ENCODE measurements at places on chromosomes 6 and 20. TPM values are rescaled to one million over a fixed set of nuclear protein-coding genes. Genes with fewer than 3 reads are reported as not detected.

GRCh38 chr6:111631018-111631417 lies 25.3 kb upstream of the TRAF3IP2 start:
- no peak for DNase-seq

GRCh38 chr20:62777528-62777830 lies 18.8 kb upstream of the MRGBP start:
- no peak for DNase-seq

DNA sequence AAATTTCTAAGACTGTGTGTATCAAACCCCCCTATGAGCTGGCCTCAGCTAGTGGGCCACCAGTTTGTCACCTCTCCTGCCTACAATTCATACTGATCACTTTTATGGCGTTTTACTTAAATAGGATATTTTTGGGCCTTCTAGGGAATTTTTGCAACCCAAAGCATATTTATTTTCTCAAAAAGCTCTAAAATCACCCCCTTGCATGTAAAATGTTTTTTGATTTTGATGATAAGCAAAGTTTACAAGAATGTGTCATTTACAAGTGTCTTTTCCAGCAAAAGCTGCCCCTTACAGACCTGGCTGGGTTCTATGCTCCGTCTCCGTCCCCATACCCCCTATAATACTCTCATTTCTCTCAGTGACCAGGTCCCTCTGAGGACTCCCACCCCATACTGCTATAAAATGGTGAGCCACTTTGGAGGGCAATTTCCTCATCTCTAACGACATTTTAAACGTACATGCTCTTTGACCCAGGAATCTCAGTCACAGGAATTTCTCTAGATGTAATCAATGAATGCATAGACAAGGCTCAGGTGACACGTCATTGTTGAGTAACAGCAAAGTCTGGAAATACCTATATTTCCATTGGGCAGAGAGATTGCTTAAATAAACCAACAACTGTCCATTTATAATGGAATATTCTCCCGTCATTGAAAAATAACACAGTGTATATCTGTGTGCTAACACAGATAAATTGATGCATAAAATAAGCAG lies 13.9 kb upstream of the OCSTAMP start:
- DNase-seq, result no peak

DNA sequence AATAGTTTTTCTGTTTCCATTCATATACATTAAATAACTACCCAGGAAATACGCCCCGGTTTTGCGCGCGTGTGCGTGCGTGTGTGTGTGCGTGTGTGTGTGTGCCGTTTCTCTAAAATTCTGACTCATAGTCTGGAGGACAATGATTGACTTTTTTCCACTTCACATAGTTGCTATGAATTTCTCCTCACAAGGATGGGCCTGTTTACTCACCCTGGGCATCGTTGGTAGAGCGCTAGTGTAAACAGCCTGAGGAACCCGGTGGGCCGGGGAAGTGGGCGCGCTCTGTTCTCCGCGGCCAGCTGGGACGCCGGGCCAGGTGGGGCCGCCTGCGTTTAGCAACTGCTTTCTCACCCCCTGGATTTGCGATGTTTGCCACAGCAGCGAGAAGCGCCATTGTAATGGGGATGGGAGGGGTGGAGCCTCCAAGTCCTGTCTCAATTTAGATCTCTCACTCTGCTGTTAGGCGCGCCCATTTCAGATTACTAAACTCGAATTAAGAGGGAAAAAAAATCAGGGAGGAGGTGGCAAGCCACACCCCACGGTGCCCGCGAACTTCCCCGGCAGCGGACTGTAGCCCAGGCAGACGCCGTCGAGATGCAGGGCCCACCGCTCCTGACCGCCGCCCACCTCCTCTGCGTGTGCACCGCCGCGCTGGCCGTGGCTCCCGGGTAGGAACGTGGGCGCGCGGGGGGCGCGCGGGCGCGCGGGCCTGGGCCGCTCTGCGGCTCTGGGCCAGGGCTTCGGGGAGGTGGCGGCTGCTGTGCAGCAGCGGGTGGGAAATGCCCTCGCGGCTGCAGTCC lies at the start of gene CD109:
TSS of gene CD109 (plus strand) at position 585 of the 803 bp plus-strand sequence. CDS start at position 598, 13 bp downstream.
- DNase-seq, result peak; percentile 78

- DNase-seq, result no peak
These were observed 44.8 kb downstream of the AGPAT4 start for GRCh38 chr6:161228921-161229591.

- DNase-seq, result peak; percentile 21
These were observed 217.7 kb upstream of the RIN2 start for GRCh38 chr20:19540392-19540791.

COL20A1 gene
- not detected for polyA plus RNA-seq

GRCh38 chr20:6632187-6632586 lies 135.3 kb upstream of the BMP2 start:
- peak; percentile 52 for DNase-seq

GRCh38 chr6:30854285-30855040 lies 29.9 kb upstream of the DDR1 start:
- DNase-seq, result no peak

POLH gene
- 3.1 TPM for polyA plus RNA-seq

SLC13A3 gene
- 0.50 TPM for polyA plus RNA-seq

GRCh38 chr6:119894811-119895210 lies 545.2 kb upstream of the MAN1A1 start:
- no peak for DNase-seq

- no peak for DNase-seq
These were observed 10.8 kb downstream of the ADGRF4 start for GRCh38 chr6:47709160-47709559.

- DNase-seq, result peak; percentile 78
These were observed 78.7 kb upstream of the BTN3A2 start for GRCh38 chr6:26286168-26286877.

DNA sequence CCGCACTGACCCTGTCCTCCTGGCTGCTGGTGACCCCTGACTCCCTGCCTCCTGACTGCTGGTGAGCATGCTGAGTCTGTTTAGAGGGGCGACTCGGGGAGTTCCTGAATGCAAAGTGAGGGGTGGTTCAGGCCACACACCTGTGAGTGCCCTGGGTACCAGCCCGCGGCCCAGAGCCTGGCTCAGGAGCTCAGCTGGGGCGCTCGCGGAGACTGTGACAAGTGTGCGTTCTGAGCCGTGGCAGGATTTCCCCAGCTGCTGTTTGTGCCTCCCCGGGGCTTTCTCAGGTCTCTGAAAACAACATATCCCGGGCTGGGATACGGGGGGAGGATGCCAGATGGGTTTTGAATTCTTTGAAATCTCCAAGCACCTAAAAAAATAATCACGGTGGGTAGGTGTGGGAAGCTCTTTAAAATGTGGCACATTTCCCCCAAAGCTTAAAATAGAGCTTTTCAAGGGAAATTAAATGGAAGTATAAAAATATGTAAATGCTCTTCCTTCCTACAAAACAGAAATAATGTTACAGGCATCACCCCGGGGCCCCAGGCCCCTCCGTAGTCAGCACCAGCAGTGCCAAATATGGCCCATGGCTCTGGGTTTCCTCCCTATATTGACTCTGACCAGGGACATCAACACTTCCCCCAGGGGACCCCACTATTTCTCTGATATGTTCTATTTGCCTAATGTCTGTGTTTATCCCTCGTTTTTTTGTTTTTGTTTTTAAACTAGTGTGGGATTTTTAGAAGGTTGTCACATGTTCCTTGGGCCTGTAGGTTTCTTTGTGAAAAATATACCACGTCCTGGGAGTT lies 49.9 kb upstream of the TAGAP start:
- DNase-seq, result no peak

RIN2 gene
- polyA plus RNA-seq, result 16.8 TPM

RIPOR3 gene
- polyA plus RNA-seq, result 12.9 TPM

MAFB gene
- 6.9 TPM for polyA plus RNA-seq

DNA sequence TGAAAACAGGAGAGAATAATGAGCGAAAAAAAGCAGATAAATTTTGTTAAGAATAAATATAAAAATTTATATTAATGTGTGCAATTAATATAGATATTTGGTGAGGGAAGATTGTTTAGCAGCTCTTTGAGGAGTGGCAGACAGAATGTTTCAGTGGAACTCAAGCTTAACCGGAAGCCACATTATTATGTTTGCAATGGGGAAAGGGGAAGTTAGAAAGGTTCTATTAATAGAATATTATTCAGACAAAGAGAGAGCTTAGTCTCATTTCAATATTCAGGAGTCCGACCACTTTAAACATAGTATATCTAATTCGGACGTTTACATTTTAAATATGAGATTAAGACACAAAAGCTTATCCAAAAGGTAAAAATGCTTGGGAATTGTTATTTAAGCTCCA lies 81.6 kb upstream of the KHDRBS2 start:
- no peak for DNase-seq

- DNase-seq, result no peak
These were observed 32.2 kb upstream of the ARFGEF2 start for GRCh38 chr20:48889140-48889790.

- DNase-seq, result no peak
These were observed 2.1 kb downstream of the ZC3H12D start for GRCh38 chr6:149482545-149483333.

CNR1 gene
- 0.41 TPM for polyA plus RNA-seq

C6orf15 gene
- not detected for polyA plus RNA-seq

WDR27 gene
- polyA plus RNA-seq, result 6.3 TPM

GRCh38 chr6:137743493-137743892 lies 123.6 kb upstream of the TNFAIP3 start:
- no peak for DNase-seq

- no peak for DNase-seq
These were observed 45.1 kb upstream of the EPB41L1 start for GRCh38 chr20:36109251-36109947.

- DNase-seq, result no peak
These were observed 54.2 kb downstream of the KLHL31 start for GRCh38 chr6:53611342-53611741.

ADGRB3 gene
- 0.88 TPM for polyA plus RNA-seq

HAO1 gene
- not detected for polyA plus RNA-seq

DACT2 gene
- 1.4 TPM for polyA plus RNA-seq

MROH8 gene
- polyA plus RNA-seq, result 3.8 TPM

MYL9 gene
- polyA plus RNA-seq, result 1,393 TPM

DNA sequence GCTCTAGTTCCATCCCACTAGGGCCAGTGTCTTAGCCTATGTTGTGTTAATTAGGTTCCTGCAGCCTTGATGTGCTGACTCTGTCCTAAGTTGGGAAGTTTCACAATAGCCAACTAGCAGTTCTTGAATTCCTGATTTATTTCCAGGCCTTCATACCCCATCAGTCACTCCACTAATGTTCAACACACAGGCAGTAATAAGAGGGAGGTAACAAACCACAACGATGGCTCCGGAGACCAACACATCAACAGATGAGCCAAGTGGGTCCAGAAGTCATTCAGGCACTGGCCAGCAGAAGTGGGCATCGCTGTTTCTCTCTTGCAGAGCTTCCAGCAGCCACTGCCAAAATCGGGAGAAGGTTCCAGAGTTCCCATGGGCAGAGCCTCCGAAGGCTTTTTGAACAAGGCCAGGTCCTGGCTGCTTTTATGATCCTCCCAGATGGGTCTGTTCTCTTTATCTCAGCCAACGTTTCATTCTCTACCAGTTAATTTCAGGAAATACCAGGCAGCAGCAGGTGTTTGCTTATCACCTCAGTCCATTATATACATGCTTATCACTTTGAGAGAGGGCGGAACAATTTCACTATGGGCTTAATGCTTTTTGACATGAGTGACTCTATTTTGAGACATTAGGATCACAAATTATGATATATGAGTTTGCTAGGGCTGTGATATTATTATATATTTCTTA lies 48.5 kb upstream of the NOP56 start:
- DNase-seq, result no peak

- no peak for DNase-seq
These were observed 85.9 kb downstream of the PXDC1 start for GRCh38 chr6:3665608-3666007.

GRCh38 chr20:44125332-44126127 lies 61.5 kb downstream of the JPH2 start:
- DNase-seq, result no peak
